ENCODE measurements at places on chromosomes 11 and 22.
A peak's percentile ranks its signal among the peaks of the same experiment; 100 is the strongest.

GRCh38 chr11:15119826-15120225 is 5.1 kb downstream of the INSC start:
- DNase-seq = no peak

GRCh38 chr11:76263657-76264056 is 57.4 kb upstream of the WNT11 start:
- no peak for DNase-seq

GRCh38 chr11:64918017-64918416 is 1.0 kb upstream of the ATG2A start:
- no peak for DNase-seq

- no peak for DNase-seq
Measured at GRCh38 chr11:74434528-74434927, 32.8 kb downstream of the KCNE3 start.

- no peak for DNase-seq
Measured at GRCh38 chr11:69205743-69206612, 50.2 kb downstream of the SMIM38 start.

DNA sequence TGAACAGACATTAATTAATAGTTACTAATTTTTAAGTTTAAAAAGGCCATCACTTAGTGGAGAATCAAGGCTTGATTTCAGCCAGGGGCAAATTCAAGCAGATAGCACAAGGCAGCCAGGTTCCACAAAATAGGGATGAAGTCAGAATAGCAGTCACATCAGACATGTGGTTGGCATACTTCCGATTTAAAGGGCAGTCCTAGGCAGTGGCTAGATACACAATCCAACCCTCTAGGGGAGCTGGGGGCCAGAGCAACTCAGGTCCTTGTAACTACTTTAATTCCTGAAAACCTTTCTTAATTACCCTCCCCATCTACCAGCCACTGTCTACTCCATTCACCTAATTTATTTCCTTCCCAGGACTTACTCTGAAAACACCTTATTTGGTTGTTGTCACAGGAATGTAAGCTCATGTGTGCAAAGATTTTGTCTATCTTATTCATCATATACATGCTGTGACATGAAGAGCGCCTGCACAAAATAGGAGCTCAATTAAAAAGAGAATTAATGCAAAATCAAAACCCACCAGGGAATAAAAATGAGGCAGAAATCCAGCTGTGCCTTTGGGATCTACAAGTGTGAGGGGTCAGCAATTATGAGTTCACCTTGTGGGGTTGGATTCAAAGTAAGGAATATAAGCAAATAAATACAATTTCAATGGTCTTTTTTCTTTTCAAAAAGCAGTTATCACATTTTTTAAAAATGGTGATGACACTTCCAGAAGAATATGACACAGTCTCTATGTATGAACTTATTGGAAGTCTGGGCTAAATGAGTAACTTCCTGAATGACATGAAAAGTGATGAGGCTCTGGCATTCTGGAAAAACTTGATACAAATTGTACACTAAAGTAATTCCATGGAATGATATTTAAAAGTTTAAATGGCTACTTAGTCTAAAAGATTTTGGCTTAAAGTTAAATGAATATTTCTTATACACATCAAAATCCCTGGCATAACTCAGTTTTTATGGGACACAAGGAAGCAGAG is 53.8 kb downstream of the COPB1 start:
- no peak for DNase-seq

- DNase-seq = no peak
Measured at GRCh38 chr11:88475991-88476418, 138.5 kb upstream of the CTSC start.

DNA sequence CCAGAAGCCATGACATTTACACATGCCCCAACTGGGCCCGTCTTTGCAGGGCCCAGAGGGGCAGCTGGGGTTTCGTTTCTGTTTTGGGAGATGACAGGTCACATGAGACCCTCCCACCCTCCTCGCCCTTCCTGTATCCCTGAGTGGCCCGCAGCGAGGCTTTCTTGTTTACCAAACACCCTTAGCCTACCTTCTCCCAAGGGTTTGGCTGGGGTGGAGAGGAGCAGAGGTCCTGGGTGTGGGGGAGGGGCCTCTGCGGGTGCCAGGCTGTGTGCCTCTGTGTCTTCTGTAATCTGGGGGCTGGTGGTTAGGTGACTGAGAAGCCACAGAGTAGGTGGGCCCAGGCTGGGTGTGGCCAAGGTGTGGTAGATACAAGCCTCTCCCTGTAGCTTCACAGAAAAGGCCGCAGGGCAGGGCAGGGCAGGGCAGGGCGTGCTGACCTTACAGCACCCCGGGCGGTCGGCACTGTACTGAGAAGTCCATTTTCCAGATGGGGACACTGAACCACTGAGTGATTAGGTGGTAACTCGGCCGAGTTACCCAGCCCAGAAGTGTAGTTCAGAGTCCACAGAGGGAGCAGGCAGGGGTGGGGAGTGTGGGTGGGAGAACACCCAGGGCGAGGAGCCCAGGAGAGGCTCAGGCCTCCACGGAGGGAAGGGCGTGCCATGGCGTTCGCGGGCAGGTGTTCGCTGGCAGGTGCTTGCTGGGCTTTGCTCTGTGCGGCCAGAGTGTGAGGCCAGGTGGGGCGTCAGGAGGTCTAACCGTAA is 8.7 kb downstream of the PRR5 start:
- peak; percentile 14 for DNase-seq

DNA sequence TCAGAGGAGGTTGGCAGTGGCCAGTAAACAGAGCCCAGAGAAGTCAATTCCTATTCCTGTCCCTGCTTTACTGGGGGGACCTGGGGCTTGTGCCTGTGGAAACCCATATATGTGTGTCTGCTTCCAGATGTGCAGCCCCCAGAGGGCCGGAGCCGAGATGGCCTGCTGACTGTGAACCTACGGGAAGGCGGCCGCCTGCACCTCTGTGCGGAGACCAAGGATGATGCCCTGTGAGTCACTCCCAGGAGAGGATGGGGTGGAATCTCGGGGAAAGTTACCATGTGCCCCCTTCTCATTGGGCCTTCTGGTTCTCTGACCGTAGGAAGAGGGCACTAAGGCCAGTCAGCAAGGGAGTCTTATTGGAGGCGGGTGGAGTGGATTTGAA is 5.3 kb downstream of the PLEKHB1 start:
- DNase-seq = no peak

DNA sequence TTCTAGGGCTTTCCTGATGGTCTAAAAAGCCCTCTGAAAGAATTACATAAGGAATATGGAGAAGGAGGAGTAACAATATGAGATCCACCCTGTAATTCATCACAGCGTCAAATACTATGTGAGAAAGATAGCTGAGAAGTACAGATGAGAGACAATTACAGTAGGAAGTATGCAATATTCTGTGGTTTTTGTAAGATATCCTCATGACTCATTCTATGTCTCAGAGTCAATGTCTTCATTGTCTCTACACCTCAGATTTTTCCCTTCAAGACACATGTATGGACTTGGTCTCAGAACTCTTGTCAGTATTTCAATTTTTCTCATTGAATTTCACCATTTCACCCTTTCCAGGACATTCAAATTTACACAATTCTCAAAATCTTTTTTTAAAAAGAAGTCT is 343.3 kb upstream of the CTSC start:
- DNase-seq = no peak

- DNase-seq = no peak
Measured at GRCh38 chr11:116986521-116987105, 111.6 kb downstream of the SIK3 start.

GRCh38 chr22:43854121-43854785 is 8.1 kb downstream of the SULT4A1 start:
- no peak for DNase-seq

GRCh38 chr22:48393041-48393370 is 1434.7 kb downstream of the BRD1 start:
- DNase-seq = no peak

DNA sequence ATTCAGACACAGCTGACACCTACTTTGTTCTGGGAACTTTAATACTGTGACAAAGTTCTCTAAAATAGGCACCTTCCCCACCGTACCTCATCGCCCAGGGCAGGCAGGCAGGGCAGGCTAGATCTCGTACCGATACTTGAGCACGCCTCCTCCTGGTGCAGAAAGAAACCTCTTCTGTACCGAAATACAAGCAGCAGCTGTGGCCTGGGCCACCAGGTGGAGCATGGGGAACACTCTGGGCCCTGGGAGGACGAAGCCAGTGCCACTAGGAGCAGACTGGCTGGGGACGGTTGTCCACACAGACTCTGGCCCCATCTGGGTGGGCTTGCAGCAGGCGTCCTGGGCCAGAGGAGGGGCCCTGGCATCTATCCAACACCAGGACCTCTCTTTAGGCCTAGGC is 12.8 kb downstream of the PMM1 start:
- DNase-seq = no peak

- DNase-seq = no peak
Measured at GRCh38 chr11:123924027-123924426, 15.4 kb upstream of the OR4D5 start.

DNA sequence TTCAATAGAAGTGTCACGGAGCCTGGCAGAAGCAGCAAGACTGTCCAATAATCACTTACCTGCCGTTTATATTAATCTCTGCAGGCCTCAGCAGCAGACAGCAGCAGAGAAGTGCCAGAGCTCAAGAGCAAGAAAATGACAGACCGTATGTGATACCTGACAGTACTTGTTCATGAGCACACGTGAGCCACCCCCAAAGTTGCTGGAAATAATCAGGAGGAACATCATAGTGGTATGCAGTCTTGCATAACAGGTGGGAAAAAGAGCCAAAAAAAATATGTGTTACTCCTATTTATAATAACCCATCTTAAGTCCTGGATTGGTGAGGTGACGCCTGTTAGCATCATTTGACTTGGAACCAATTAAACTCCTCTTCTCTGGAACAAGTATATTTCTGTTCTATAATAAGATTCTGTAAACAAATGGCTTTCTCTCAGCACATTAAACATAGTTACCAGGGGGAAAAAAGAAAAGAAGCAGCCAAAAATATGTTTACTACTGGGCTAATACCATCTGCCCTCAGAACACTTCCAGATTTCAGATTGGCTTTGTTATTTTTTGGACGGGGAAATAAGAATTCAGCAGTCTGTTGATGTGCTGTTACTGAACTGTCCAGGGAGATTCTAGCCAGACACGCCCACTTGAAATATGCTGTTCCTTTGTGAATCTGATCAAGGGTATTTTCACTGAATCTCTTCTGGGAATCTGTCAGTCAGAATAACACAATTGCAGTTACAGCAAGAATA is 7.9 kb upstream of the SLN start:
- no peak for DNase-seq

GRCh38 chr11:130675917-130676316 is 227.5 kb downstream of the ADAMTS15 start:
- DNase-seq = no peak

- no peak for DNase-seq
Measured at GRCh38 chr11:97738751-97739150, 1282.0 kb upstream of the CNTN5 start.

- DNase-seq = no peak
Measured at GRCh38 chr11:78209478-78209877, 20.8 kb downstream of the USP35 start.

DNA sequence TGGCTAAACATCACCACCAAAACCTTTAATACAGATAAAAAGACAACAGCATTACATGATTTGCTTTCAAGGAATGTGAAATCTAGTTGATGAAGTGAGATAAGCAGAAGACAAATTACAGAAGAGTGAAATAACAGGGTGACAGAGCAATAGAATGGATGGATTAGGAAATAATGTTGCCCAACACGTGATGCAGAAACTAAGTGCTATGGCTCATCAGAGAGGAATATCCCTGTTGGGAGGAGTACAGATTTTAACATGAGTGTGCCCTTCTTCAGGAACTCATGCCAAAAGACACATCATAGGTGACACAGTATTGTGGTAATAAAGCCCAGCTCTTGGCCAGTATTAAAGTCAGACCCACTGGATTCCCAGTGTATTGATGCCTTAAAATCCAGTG is 176.6 kb upstream of the RAG2 start:
- DNase-seq = no peak

GRCh38 chr11:116840224-116840745 is 2.9 kb upstream of the APOA1 start:
- no peak for DNase-seq

DNA sequence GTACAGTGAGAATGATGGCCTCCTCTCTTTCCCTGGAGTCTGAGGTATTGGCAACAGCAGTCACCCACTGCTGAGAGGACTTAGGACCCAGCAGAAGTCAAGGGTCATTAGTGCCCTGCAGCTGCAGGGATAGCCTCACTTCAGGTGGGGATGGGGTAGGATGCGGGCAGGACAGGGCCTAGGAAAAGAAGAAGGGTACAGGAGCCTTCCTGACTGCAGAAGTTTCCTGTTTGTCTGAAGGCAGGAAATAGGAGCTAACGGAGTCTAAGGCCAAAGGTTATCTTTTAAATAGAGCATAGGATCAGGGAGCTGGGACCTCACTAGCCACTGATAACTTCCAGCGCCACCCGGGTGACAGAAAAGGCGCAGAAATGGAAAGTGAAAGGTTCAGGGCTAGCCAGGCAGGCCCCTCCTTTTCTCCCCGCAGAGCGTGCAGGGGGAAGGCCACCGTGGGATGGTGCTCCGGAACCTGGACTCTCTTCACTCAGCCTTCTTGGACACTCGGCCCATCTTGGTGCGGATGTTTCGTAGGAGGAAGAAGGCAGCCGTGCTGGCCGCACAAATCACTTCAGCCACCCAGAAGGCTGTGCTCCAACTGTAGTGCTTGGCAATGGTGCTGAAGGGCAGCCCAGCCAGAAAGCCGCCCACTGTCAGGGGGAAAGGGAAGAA is 6.0 kb downstream of the TRAPPC4 start:
- no peak for DNase-seq

DNA sequence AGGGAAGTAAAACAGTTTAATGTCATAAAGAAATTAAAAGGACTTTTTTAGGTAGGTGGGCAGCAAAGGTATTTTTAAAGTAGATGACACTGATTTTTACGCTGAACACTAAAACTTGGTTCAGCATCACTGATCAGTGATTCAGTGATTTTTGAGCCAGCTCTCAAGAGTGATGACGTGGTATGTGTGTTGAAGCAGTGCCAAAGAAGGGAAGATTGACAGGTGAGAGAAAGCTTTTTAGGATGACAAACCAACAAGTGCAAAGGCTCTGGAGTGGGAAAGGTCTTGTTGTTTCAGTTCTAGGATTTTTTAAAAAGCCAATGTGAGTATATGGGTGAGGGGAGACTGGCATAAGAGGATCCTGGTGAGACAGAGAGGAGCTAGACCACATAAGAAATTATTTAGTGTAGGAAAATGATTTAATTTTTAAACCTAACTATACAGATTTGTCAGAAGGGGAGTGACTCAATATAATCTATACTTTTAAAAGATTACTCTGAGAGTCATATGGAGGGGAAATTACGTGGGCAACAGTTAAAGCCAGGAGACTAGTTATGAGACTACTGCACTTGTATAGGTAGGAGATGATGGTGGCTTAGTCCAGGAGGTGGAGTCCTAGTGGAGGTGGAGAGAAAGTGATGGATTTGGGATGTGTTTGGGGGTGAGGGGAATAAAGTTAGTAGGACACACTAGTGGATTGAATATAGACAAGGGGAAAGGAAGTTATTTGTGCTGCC is 17.6 kb upstream of the CALCB start:
- no peak for DNase-seq

GRCh38 chr11:35063488-35063931 is 75.5 kb upstream of the CD44 start:
- DNase-seq = no peak

DNA sequence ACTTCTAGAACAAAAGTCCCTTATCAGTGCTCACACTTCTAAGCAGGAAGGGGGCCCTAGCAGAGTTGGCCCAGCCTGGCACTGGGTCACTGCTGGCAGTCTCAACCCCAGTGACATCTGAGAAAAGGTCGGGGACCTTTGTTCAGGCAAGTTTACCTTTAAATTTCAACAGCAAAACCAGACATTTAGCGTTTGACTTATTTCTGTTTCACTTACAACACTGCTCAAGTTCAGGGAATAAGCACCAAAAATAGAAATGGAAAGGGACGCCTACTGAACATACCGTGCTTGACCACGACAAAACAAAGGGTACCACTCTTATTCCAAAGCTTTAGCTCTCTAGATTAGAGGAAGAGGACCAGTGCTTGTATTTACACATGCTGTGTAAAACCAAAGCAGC is 26.2 kb downstream of the PITPNB start:
- no peak for DNase-seq

All from stimulated activated CD4-positive, alpha-beta T cell treated with anti-CD3 and anti-CD28 coated beads, Interleukin-4, amount 100 ng/mL, for 24 hours (primary cell).